ENCODE measurements at places on chromosomes 7 and 10. TPM values are rescaled to one million over a fixed set of nuclear protein-coding genes. Genes with fewer than 3 reads are reported as not detected.

DNA sequence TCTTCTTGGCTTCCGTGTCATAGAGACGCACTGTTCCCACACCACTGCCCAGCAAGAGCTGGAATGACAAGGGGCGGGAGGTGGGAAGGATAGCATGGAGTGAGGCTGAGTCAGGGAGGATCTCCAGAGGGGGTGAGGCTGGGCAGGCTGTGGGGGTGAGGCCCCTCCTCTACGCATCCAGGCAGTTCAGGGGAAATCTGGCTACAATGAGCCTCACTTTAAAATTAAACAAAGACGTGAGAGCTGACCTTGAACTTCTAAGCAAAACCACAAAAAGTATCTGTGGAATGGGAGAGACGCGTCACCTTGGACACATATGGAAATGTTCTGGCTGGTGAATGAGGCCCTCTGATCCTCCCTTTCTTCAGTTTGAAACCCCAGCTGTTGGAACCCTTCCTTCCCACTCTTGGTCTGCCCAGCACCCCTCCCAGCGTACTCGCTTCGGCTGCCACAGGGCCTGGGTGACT, 17.7 kb downstream of the WDR91 start:
- DNase-seq, result no peak

GRCh38 chr7:70810558-70811139, 321.3 kb upstream of the GALNT17 start:
- DNase-seq, result no peak

DNA sequence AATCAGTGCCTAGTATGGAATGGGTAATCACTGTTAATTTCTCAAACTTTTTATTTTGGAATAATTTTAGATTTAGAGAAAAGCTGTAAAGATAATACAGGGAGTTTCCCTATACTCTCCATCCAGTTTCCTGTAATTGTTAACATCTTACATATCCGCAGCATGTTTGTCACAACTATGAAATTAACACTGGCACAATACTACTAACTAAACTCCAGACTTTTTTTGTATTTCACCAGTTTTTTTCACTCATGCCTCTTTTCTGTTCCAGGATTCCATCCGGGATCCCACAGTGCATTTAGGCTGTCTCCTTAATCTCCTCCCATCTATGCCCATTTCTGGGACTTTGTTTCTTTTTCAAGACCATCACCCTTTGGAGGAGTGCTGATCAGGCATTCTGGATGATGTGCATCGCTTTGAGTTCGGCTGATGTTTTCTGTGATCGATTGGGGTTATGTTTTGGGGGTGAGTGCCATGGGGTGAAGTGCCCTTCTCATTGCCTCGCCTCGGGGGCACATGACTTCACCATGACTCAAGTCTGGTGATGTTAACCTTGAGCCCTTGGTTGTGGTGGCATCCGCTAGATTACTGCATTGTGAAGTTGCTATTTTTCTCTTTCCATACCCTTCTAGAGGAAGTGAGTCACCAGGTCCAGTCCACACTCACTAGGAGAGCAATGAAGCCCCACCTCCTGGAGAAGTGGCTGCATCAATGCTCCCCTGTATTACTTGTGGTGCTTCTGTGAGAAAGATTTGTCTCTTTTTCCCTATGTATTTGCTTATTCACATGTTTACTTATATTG, 43.9 kb upstream of the GRB10 start:
- no peak for DNase-seq

DNA sequence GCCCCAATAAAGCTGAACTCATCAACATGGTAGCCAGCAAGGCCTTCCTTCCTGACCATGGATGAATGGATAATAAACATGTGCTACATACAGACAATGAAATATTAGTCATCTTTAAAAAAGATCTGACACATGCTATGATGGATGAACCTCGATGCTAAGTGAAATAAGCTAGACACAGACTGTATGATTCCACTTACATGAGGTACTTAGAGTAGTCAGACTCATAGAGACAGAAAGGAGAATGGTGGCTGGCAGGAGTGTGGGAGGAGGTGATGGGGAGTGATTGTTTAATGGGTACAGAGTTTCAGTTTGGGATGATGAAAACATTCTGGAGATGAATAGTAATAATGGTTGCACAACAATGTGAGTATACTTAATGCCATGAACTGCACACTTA, 114.1 kb upstream of the SORCS3 start:
- DNase-seq, result no peak

DNA sequence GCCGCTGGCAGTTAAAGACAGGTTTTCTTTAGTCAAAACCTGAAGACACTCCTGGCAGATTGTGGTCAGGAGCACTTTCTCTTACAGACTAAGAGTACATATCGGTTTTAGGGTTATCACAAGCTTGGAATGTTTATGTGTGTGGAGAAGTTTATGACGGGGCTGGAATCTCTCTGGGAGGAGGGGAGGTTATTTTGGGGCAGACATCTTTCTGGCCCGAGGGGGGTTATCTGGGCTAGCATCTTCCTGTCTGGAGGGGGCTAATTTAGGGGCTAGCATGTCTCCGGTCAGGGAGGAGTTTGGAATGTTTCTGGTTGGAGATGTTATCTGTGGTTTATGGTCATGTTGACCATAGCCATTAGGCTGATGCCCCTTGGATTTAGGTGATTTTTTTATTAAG, 141.2 kb upstream of the KIF5B start:
- DNase-seq, result no peak

DNA sequence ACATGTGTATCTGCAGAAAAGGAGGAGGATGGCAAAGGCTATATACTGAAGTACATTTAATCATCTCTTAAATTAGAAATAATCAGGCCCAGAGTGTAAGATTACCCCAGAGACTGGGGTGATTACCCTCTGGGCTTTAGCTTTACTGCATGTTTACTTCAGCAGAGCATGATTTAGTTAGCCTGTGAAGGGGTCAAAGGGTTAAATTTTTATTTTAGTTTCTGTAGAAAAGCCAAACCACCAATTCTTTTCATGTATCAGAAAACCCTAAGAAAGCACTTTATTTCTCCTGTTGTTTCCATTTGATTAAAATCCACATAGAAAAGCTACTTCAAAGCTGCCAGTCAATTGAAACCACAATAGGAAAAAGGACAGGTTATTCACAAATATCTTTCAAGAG, 101.5 kb upstream of the LSM8 start:
- DNase-seq, result no peak

DNA sequence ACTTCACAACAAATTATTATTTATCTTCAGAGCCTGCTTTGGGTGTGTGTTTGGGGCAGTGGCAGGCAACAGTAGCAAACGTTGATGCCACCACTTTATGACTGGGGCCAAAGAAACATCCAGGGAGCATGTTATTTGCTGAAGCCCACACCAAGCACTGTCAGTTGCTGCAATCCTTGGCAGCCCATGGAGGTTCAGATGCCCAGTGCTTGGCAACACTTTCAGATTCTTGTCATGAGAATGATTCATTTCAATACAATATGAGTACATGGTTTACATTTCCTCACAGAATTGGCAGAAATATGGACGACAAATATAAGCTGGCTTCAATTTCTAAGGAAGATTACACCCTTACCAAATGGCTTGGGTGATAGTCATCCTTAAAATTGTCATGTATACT, 46.5 kb upstream of the GLI3 start:
- DNase-seq, result peak; percentile 48

DNA sequence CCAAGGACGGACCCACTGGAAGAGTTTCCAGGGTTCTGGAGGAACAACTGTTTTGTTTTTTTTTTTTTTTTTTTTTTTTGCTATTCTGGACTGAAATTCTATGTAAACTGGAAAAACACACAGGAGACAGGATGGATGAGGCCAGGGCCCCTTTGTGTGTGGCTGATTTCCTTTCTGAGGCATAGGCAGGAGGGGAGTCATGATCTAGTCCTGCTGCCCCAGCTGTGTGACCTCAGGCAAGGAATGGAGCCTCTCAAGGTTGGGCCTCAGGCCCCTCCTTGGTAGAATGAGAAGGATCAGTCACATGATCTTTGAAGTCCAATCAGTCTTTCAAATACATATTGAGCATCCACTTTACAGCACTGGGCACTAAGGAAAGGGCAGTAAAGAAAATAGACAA, 87.6 kb downstream of the SH3PXD2A start:
- no peak for DNase-seq

GRCh38 chr7:14351167-14351566, 361.7 kb upstream of the ETV1 start:
- no peak for DNase-seq

DNA sequence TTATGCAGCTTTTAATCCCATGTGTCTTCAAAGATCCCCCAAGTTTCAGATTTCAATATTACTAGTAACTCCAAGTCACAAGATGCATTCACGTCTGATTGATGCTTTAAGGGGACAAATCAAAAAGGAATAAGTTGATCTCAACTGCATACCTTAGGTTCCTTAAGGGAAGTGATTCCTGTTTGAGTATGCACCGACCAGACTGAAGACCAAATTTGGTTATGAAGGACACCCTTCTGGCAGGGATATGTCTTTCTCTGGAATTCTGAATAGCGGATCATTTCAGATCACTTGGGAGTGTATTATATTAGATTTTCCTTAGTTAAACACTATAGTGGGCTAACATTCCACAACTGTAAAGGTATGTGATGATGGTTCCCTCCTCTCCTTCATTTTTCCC, 4.3 kb downstream of the KIF5B start:
- DNase-seq, result no peak

DNA sequence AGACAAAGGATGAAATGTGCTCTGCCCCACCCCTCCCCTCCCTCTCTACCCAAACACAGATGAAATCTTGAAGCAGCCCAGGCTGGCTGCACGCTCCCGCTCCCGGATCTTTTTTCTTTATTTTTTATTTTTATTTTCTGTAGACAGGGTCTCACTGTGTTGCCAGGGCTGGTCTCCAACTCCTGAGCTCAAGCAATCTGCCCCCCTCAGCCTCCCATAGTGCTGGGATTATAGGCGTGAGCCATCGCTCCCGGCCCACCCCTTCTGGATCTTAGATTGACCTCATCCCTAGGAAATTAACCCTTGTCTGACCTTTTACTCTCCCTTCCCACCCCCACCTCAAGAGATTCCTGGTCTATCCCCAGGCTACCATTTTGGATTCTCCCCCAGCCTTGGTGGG, 14.3 kb downstream of the TACR2 start:
- no peak for DNase-seq

DNA sequence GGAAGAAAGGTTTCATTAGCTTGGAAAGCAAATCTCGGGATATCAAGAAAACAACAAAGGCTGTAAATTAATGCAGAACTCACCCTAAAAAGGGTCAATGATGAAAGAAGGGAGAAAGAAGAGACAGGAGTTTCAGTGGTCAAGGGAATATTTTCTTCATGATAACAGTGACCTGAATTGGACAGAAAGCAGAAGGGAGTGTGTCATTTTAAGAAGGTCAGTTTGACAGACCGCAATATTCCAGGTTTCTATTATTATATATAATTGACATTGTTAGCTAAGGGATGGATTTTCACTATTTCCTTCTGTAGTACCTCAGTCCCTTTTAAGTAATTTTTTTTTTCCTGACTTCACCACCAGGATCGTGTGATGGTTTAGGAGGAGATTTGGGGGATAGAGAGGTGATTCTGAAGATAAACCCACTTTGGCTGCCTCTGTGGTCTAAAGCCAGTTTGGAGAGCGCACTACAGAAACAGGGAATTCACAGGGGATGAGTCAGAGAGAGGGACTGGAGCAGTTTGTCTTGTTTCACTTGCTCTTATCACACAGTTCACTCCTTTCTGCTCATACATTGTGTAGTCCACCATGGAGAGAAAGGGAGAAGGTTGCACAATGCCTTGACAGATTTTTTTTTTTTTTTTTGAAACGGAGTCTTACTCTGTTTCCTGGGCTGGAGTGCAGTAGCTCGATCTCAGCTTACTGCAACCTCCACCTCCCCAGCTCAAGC, 417.9 kb downstream of the AUTS2 start:
- no peak for DNase-seq

The C10orf67 gene
- polyA plus RNA-seq, result not detected

The C7orf57 gene
- polyA plus RNA-seq, result not detected

The FAM24A gene
- polyA plus RNA-seq, result not detected

The ARPC1A gene
- 75.6 TPM for polyA plus RNA-seq

The TDRD1 gene
- 0.05 TPM for polyA plus RNA-seq

The ABCC2 gene
- 0.74 TPM for polyA plus RNA-seq

Data from muscle of leg (tissue), 16 donors.